ENCODE measurements at places on chromosomes 7 and 10.

- no peak for DNase-seq
Observed at GRCh38 chr10:99730026-99730425, 1.9 kb downstream of the COX15 start.

- DNase-seq, result no peak
Observed at GRCh38 chr7:103009466-103010185, 65.0 kb downstream of the FBXL13 start.

GRCh38 chr7:149599636-149600206 lies 102.1 kb upstream of the ZNF746 start:
- no peak for DNase-seq

GRCh38 chr7:118855290-118855689 lies 630.8 kb downstream of the ANKRD7 start:
- no peak for DNase-seq

DNA sequence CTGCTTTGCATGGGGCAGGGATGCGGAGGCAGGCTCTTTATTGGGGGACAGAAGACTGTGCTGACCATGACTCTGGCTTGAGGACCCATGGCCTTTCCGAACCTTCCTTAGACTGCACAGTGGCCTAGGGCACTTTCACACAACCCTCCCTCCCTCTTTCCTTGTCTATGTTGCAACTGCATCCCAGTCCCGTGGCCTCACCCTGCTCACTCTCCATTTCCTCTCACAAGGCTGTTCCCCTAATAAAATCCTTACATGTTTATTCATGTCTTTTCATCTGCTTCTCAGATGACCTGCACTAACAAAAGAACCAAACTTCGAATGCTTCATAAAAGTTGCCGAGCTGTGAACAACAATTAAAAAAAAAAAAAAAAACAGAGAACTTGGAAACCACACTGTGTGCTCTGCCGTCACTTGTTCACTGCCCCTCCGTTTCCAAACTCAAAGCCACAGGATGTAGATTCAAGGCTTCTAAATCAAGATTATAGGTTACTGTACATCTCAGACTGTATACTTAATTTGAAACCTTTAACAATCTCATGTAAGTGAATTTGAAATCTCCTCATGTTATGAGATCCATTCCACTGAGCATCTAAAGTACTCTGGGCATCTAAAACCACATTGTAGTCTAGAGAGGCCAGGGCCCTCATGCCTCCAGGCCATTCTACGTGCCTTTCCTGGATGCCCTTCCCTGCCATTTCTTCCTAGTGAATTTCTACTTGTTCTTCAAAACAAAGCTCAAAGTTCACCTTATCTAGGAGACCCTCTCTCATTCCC lies 265.9 kb downstream of the SNX13 start:
- no peak for DNase-seq

- no peak for DNase-seq
Observed at GRCh38 chr10:6011558-6011957, 34.2 kb upstream of the IL15RA start.

DNA sequence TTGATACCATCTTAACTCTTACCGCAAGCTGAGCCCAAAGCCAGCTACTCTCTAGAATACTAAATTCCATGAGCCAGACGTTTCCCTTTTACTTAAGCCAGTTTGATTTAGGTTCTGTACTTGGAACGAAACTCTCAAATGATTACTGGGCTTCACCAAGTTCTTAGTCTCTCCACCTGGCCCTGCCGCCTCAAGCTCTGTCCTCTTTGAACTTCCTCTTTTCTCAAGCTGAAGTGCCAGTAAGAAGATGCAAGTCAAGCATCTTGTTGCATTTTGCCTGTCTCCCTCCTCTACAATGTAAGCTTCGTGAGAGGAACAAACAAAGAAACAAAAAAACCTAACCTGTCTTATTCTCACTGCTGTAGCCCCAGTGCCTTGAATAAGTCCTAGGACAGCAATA lies 358.2 kb upstream of the NPVF start:
- DNase-seq, result no peak

DNA sequence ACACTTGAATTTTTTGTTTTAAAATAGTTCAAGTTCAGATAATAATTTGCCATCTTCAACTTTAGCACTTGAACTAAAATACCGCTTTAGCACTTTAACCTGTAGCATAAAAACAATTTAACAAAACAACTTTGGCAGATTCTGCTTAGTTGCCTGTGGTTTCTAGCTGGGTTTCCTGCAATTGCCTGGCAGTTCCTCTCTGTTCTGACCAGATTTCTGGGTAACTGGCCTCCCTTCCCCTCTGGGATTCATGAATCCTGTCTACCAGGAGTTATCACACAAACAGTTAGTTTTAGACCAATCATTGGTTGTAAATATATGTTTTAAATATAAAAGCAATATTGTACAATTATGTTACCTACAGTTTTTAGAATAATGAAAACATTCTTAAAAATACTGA lies 89.8 kb upstream of the HDAC9 start:
- no peak for DNase-seq

GRCh38 chr10:10699427-10699826 lies 318.2 kb upstream of the CELF2 start:
- DNase-seq, result peak; percentile 10

GRCh38 chr10:122468926-122469781 lies 7.8 kb downstream of the HTRA1 start:
- no peak for DNase-seq

- no peak for DNase-seq
Observed at GRCh38 chr7:15007507-15007906, 105.0 kb upstream of the DGKB start.

GRCh38 chr10:94125856-94126255 lies 132.1 kb downstream of the PLCE1 start:
- no peak for DNase-seq

- no peak for DNase-seq
Observed at GRCh38 chr7:3836855-3837254, 535.8 kb downstream of the SDK1 start.

DNA sequence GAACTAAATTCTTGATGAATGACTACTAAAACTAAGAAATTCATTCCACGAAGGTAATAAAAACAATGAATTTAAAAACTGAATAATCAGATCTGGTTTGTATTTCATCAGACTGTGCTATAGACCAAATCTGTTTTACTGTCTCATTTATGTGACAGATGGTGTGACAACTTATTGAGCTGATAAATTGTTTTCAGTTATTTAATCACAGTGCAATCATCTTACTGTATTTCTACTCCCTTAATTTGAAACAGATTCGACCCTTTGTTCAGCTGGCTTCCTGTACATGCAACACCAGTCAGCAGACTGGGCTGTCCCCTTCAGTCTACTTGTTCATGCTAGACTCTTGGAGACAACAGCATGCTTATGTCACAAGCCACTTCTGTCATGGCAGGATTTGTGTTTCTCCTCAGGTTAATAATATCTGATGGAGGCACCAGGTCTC lies 150.9 kb downstream of the MBL2 start:
- no peak for DNase-seq

GRCh38 chr7:98266840-98267239 lies 14.6 kb upstream of the BRI3 start:
- DNase-seq, result no peak

- no peak for DNase-seq
Observed at GRCh38 chr7:140685407-140686087, 11.0 kb upstream of the NDUFB2 start.

GRCh38 chr10:14468726-14469125 lies 138.0 kb upstream of the FRMD4A start:
- no peak for DNase-seq

GRCh38 chr7:70695795-70696083 lies 436.2 kb upstream of the GALNT17 start:
- no peak for DNase-seq

DNA sequence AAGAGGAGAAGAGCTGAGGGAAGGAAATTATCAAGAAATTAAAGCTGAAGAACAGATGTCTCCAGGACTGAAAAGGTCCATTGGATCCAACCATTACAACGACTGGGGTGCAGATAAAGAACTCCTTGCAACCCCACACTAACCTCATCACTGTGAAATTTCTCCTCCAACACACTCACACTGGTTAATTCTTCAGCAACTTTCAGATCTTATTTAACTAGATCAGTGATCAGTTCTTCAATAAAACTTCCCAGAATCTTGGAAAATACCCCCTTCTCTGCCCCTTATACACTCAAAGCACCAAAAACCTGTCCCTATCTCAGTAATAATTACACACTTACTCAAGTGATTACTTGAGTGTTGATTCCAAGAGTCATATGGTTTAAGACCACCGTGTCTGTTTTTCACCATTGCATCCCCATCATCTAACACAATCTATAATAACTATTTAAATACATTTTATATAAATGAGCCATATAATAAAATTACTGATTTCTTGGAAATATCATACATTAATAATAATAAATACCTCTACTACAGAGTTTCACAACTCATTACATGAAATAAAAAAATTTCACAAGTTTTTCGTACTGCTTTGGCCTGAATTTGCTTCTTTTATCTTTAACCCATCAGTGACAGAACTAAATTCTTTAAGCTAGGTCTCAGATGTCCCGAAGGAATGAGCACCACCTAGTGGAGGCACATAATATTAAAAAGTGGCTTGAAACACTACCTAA lies 123.7 kb downstream of the MPP7 start:
- DNase-seq, result no peak

DNA sequence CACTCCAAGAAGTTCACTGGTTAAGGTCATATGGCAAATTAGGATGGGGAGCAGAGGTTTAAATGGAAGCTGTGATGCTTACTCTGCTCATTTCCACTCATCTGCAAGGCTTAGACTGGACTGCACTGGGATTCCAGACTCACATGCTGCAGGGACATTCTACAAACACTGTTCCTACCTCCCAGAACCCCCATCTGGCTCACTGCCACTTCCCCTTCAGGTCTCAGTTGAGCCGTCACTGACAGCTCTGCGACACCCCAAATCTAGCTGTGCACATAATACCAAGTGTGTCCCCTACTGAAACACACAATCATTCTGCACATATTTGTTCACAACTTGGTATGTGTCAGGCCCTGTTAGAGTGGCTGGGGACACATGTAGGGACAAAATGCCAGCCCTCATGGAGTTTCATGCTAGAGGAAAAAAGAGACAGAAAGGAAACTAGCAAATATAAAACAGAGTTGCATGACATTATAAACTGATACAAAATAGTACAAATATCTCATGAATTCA lies 5.4 kb downstream of the PRKCQ start:
- DNase-seq, result no peak

DNA sequence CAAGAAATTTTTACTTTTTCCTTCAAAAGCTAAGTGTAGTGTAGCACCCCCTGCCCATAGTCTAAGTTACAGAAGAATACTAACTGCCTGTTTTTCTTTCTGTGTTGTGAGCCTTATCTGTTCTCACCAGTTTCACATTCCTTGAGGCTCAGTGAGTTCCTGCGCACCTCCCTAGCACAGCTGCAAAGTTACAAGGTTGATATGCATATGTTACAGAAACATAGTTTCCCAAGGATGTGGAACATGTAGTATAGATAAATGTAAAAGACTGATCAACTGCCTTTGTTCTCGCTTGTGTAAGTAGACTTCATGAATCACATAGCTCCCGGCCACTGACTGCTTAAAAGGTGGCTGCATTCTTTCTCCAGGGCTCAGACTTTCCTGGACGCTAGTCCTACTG lies 6.7 kb upstream of the ZNF33B start:
- DNase-seq, result no peak

DNA sequence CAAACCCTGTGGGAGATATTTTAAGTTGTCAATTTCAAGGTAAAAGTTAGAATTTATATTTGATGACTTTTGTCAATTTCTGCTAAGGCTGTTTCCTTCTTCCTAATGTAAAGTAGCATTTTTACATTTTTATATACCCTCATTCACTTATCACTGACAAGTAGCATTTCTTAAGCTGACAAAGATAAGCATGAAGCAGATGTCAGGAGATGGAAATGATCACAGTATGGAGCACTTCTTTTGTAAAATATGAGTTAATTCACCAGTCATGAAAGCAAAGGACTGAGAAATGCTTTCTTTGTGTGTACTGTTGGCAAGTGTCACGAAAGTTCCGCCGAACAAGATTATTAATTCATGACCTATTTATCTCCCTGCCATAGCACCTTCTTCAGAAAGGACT lies 503.9 kb downstream of the DNAJB9 start:
- DNase-seq, result no peak

GRCh38 chr10:86742230-86742629 lies 14.2 kb upstream of the BMPR1A start:
- no peak for DNase-seq

DNA sequence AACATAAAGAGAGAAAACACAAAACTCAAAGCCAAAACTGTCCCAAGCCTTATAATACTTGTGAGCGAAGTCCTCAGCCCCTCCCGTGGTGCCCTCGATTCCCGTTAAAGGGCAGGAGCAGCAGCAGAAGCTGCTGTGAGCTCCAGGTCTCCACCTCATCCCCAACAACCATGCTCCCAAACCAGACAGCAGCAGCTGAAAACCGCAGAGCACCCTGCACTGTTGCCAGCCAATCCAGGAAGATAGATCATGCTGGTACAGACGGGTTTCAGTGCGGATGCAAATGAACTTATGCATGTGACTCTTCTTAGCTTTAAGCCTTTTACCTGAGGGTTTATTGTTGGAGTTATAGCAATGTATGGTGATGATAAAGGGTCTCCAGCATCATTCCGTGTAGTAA lies 97.9 kb downstream of the DNAJB6 start:
- DNase-seq, result no peak

DNA sequence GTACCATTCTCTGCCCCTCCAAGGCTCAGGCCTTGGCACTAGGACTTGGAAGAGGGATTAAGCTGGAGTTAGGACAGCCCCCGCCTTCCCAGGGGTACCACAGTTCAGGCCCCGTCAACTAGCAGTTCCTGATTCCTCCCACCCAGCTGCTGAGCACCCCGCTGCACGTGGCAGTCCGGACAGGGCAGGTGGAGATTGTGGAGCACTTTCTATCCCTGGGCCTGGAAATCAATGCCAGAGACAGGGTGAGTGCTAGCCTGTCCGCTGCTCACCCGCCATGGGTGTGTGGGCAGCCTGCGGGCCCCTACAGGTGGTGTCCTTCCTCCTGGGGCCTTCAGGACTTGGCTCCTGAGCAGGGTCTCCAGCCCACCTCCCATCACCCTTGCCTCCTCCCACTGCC lies 2.0 kb upstream of the HOGA1 start:
- DNase-seq, result no peak

GRCh38 chr10:133388973-133389818 lies 4.8 kb upstream of the MTG1 start:
- DNase-seq, result no peak

DNA sequence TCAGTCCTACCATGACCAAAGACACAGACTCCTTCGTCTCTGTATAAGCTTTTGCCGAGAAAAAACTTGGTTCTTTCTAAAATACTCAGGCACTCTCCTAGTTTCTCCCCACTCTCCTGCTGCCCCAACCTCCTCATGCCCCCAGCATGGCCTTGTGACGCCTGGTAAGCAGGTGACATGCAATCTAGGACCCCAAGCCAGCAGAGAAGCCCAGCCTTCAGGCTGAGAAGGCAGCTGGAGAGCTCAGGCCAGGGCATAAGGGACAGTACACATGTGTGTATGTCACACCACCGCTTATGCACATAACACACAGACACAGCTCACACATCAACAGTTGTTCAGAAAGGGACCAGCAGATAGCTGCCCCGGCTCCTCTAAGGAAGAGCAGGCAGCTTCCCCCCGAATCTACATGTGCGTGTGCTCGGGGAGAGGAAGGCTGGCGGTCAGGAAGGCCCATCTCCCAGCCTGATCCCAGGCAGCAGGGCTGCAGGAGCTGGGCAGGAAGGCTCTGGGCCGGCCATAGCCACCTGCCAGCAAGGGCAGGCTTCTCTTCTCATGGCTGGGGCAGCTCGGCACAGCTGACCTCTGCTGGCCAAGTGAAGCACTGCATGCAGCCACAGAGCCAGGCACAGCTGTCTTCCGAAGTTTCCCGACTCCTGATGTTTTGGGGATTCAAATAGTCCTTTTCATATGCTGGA lies 8.5 kb downstream of the DDX56 start:
- peak; percentile 36 for DNase-seq

GRCh38 chr10:24343686-24344085 lies 134.7 kb downstream of the KIAA1217 start:
- no peak for DNase-seq
